ENCODE measurements at places on chromosomes 3 and 15.

- DNase-seq = no peak
Observed at GRCh38 chr15:89307046-89307587, 27.5 kb downstream of the POLG start.

GRCh38 chr3:71095511-71096291 lies 487.8 kb downstream of the FOXP1 start:
- no peak for DNase-seq

DNA sequence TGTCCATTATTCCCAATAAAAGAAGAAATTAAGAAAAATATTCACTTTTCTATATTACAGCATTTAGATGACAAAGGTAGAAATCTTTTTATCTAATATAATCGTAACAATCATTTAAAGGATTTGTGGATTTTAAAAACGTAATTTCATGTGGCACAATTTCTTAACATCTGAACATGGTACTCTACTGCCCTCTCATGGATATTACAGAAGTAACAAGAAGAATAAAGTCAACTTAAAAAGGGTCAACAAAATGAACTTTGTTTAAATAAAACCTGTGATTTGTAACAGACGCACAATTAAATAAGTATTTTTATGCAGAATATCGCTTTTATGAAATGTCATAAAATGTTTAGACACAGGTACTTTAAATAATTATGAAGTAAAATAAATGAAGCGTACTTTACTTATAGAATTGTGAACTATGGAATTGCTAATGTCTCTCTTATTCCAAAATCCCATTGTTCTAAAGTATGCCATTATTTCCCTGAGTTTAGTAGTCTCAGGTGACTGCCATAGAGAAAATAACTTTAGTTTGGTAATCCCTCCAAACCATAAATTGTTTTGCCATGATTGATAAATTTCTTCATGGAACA lies 366.8 kb upstream of the ZNF385D start:
- DNase-seq = no peak

GRCh38 chr3:127412578-127413317 lies 124.9 kb upstream of the PRR20G start:
- no peak for DNase-seq

GRCh38 chr15:69134791-69135190 lies 25.6 kb upstream of the GLCE start:
- no peak for DNase-seq

DNA sequence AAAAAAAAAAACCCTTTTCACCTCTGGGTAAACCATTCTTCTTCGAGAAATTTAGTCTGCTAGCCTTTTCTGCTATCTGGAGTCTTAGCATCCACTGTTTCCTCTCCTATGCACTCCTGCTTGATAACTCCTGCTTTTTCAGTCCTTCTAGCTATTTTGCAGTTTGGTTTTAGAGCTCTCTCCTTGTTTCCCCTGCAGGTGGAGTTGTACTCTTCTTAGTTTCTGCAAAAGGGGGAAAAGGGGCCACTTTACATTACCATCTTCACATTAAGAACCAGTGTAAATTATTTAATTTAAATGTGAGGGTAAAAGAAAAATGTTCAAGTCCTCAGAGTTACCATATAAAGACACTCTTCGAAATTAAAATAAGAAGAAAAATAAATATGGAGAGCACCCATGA lies 23.6 kb upstream of the MYLK start:
- DNase-seq = no peak

GRCh38 chr3:82053236-82053635 lies 291.8 kb upstream of the GBE1 start:
- DNase-seq = no peak

DNA sequence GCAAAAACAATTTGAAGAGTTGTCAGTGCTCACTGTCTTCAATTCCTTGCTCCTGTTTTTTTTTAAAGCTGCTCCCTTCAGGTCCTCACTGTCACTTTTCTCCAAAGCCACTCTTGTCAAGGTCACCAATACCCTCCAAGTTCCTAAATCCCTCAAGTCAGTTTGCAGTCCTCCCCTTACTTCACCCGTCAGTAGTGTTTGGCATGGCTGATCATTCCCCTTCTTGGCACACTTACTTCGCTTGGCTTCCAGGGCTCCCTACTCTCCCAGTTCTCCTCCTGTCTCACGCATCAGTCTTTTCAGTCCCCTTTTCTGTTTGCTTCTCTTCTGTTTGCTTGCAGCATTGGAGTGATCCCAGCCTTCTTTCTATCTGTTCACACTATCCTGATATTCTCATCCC lies 25.5 kb downstream of the PLCL2 start:
- DNase-seq = no peak

DNA sequence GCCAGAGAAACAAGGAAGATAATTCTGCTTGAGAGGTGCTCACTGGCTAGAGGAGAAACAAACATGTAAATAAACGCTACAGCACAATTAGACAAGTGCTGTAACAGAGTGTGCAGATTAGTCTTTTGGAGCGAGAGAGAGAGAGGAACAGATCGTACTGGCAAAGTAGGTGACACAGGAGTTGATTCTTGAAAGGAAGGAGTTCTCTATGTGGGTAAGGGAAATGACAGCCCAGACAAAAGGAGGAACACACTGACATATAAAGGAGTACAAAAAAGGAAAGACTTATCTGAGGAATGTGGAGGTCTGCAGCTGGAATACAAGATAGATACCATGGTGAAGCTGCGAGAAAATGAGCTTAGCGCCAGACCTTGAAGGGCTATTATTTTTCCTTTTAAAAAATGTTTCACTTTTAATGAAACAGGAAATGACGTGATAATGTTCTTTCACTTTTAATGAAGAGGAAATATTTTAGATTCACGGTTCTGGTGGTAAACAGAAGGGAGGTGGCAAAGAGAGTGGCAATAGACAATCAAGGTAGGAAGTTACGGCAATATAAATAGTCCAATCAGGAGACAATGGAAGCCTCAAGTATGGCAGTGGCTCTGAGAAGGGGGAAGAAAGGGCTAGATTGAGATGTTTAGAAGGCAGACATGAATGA lies 202.9 kb downstream of the VPS13C start:
- no peak for DNase-seq

DNA sequence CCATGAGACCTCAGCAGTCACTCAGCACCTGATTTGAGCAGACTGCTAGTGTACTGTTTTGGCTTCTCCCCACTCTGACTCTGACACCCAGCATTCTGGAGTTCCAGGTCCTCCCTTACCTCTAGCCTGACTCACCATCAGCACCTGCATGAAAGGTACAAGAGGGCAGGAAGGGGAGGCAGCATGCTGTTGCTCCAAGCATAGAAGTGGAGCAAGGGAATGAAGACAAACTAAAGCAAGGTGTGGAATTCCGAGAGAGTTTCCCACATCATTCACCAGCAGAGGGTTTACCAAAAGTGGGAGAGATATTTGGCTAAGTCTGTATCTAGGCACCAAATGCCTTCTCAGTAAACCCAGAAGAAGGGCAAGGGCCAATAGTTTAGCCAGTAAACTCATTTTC lies 21.3 kb downstream of the HEXA start:
- no peak for DNase-seq

GRCh38 chr3:78941587-78941986 lies 826.2 kb downstream of the ROBO1 start:
- DNase-seq = no peak

DNA sequence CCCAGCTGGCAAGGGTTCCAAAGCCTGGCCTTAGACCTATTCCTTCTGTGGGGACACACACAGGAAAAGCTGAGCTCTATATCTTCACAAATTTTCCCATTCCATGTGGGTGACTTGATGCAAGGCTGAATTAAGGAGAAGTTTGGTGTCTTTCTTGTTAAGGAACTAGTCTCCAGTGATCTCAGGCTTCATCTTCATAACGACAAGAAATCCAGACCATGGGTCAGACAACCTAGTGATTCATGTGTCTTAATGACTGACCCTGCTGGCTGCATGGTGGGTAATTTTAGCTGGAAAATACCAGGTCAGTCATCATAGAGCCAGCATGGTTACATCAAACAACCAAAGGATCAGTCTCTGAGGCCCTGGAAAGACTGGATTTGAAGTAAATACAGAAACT lies 112.7 kb upstream of the SLC4A7 start:
- DNase-seq = no peak

GRCh38 chr3:8657804-8658305 lies 13.3 kb upstream of the SSUH2 start:
- DNase-seq = no peak

- DNase-seq = no peak
Observed at GRCh38 chr3:9909221-9910013, 6.8 kb downstream of the IL17RE start.

DNA sequence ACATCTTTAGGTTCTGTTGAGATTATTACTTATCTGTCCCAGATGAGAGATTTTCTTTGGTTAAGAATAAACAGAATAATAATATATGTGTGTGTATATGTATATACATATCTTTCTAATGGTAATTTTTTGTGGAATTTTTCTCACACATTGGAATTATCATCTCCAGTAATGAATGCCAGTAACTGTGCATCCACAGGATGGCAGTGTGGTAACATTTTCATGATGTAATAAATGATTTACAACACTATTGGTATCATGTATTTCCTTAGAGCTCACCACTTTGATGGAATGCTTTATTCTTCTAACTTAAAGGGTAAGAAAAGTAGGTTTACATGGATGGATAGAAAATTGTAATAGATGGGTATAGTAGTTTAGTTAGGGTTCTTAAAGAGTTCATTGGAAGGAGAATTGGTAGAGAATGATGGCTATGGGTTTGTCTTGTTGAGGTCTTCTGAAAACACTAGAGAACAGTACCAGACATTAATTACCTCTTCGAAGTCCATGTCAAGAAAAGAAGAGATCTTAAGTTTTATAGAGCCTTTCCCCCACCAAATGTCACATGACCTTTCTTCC lies 78.1 kb downstream of the STT3B start:
- DNase-seq = no peak

Measured in activated naive CD4-positive, alpha-beta T cell treated with anti-CD3 and anti-CD28 coated beads, Interleukin-2, amount 50 U/mL, for 16 hours (primary cell).